ENCODE measurements at places on chromosomes 13 and 19. TPM values are rescaled to one million over a fixed set of nuclear protein-coding genes. Genes with fewer than 3 reads are reported as not detected.
A peak's percentile ranks its signal among the peaks of the same experiment; 100 is the strongest.

MBD3L3 gene
- not detected for total RNA-seq

ZNF442 gene
- 0.64 TPM for total RNA-seq

CGB7 gene
- under 0.01 TPM for total RNA-seq

FBXO27 gene
- 4.7 TPM for total RNA-seq

DNA sequence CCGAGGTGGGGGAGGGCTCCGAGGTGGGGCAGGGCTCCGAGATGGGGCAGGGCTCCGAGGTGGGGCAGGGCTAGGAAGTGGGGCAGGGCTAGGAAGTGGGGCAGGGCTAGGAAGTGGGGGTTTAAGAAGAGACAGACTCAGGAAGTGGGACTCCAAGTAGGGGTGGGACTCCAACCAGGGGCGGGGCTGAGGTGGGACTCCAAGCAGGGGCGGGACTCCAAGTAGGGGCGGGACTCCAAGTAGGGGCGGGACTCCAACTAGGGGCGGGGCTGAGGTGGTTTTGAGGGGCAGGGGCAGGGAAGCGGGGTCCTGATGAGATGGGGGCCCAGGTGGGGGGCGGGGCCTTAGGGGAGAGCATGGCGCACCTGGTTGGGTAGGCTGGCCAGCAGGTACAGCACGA, 13.6 kb downstream of the CFD start:
- DNase-seq = peak; percentile 90

- no peak for DNase-seq
These were observed 524.4 kb upstream of the SPRY2 start for GRCh38 chr13:80865329-80865728.

ACP7 gene
- not detected for total RNA-seq

SPACA6 gene
- 10.8 TPM for total RNA-seq

DNA sequence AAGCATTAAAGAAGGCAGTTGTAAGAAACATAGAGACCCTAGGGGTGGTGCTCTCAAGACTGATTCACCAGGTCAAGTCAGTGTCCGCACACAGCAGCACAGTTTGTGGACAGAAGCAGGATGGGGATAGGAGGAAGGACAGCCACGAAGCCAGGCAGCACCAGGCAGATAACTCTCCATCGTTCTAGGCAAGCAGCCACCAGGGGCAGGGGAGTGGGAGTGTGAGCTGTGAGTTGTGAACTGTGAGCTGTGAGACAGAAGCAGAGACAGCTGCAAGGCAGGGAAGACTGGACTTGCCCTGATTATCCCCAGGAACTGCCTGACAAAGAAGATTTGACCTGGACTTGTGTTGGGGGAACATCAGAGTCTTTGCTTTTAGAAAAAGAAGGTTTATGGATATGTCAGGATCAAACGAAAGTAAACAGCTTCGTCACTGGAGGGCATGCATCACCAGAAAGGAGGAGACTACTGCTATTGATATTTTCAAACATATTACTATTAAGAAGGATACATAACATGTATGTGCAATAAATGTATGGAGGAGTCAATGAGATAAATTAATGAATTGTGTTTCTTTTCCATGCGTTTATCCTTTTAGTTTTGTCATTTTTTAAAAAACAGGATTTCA, 286.1 kb downstream of the IRS2 start:
- peak; percentile 35 for DNase-seq

CACNG7 gene
- total RNA-seq = 0.43 TPM

DNA sequence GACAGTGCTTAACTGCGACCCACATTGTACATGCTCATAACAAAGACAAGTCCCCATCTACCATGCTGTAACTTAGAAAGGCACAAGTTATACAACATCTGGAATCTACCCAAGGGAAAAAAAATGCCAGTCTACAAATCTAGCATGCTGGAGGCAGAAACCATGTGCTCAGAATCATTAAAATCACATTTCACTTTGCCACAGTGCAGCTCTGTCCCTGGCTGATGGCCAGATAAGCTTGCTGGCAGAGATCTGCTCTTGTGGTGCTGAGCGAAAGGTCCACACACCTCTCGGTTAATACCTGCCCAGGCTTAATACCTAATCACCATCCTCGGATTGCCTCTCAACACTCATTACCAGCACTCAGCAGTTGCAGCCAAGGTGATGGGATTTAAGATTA, 74.1 kb upstream of the UQCRFS1 start:
- DNase-seq = no peak

- no peak for DNase-seq
These were observed 30.3 kb upstream of the SEMA6B start for GRCh38 chr19:4589579-4590410.

DNA sequence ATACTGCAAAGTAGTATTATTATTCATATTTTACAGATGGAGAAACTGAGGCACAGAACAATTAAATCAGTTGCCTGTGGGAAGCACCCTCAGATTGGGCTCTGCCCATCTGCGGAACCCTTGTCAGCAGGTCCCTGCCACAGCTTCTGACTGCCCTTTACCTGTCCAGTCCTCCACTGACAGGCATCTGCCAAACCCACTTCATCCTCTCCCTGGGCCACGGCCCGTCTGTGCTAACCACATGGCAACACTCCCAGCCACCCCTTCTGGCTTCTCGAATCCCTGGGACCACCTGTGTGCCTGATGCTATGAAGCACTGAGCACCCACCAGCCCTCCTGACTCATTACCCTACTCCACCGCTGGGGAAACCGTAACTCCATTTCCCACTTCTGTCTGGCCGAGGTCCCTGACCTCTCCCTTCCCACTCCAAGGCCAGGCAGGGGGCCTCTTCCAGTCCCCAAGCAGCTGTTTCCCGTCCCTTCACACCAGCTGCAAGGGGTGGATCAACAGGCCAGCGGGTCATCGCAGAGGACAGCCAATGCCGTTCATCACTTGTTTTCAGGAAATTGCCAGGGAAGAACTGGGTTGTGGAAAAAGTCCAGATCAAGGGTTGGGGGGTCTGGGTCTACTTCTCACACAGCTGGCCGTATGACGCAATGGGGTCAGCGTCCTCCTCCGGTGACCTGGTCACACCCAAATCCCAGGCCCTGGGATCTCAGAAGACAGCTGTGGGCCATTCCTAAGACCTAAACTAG, 2.5 kb downstream of the KANK3 start:
- peak; percentile 96 for DNase-seq

Data from fibroblast of villous mesenchyme (primary cell).